ENCODE measurements at places on chromosomes 5 and 9.

- no peak for DNase-seq
Measured at GRCh38 chr5:664994-665360, 28.2 kb downstream of the TPPP start.

DNA sequence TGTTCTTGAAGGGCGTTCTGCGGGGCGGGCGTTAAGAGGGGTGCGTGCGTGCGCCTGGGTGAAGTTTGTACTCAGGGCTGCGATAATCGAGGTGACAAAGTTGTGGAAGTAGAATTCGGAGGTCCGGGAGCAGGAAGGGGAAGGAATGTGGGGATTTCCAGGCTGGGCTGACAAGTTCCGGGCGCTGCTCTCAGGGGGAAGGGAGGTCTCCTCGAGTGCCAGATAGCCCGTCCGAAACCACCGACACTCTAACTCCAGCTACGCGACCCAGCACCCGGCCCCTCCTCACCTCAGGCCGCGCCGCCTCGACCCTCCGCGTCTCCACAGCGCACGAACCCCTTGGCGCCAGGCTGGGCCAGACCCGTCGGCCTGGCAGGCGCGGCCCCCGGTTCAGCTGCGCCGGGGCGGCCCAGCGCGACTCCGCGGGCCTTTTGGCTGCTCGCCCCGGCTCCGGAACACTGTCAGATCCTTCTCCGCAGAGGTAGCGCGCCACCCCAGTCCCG lies at the start of gene IL6ST:
Gene IL6ST (minus strand): TSS at position 469 of the 503 bp plus-strand sequence. CDS start 18,685 bp downstream, outside the sequence.
- DNase-seq = peak; percentile 7

GRCh38 chr9:132068605-132069004 lies 11.1 kb downstream of the MED27 start:
- DNase-seq = no peak

DNA sequence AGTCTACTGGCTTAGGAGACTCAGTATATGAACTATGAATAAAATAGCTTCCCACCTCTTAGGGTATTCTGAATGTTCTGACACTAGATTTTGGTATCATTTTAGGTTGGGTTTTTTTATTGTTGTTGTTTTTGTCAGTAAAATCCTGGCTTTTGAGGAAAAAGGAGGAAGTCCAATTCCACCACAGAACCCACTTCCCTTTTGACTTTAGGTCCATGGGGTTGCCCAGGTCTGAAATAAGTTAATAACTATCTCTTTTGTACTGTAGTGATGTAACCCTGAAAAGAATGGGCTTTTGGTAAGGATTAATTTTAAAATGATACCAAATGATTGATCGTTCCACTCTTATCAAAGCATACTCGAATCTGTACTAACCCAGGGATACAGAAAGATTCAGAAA lies 29.1 kb upstream of the IL12B start:
- DNase-seq = no peak

DNA sequence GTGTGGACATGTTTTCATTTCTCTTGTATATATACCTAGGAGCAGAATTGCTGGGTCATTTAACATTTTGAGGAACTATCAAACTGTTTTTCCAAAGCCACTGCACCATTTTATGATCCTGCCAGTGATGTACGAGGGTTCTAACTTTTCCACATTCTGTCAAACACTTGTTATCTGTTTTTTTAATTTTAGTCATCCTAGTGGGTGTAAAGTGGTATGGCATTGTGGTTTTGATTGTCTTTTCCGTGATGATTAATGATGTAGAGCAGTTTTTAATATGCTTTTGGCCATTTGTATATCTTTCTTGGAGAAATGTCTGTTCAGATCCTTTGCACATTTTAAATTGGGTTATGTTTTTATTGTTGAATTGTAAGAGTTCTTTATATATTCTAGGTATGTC lies 107.0 kb downstream of the MELK start:
- no peak for DNase-seq

GRCh38 chr9:36871606-36872005 lies 162.5 kb downstream of the PAX5 start:
- DNase-seq = no peak

- DNase-seq = no peak
Measured at GRCh38 chr9:36258996-36259533, 817 bp upstream of the GNE start.

- DNase-seq = no peak
Measured at GRCh38 chr9:8096091-8096490, 296.5 kb upstream of the DMAC1 start.

- no peak for DNase-seq
Measured at GRCh38 chr5:11355491-11355890, 548.8 kb downstream of the CTNND2 start.

GRCh38 chr5:167244583-167244982 lies 1046.9 kb upstream of the WWC1 start:
- DNase-seq = no peak

- DNase-seq = no peak
Measured at GRCh38 chr5:42360056-42360455, 63.2 kb upstream of the GHR start.

GRCh38 chr9:134461426-134461982 lies 135.2 kb downstream of the RXRA start:
- no peak for DNase-seq

DNA sequence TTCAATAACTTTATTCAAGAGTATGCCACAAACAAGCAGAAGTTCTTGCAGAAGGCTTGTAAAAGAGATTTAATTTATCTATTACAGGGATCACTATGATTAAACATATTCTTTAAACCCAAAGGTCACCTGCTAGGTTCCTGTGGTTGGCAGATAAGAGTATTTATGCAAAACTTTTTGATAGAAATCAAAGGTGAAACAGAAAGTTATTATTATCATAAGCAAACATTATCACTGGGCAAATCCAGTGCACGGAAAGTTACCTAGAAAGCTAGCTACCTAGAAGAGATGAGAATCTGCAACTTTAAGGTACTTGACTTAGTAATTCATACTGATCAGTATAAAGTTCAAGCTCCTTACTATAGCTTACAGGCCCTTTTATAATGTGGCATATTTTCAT lies 3.2 kb downstream of the STARD4 start:
- DNase-seq = no peak

- DNase-seq = no peak
Measured at GRCh38 chr5:14783691-14784090, 87.9 kb downstream of the ANKH start.

GRCh38 chr5:89105836-89106235 lies 222.9 kb upstream of the MEF2C start:
- DNase-seq = no peak

DNA sequence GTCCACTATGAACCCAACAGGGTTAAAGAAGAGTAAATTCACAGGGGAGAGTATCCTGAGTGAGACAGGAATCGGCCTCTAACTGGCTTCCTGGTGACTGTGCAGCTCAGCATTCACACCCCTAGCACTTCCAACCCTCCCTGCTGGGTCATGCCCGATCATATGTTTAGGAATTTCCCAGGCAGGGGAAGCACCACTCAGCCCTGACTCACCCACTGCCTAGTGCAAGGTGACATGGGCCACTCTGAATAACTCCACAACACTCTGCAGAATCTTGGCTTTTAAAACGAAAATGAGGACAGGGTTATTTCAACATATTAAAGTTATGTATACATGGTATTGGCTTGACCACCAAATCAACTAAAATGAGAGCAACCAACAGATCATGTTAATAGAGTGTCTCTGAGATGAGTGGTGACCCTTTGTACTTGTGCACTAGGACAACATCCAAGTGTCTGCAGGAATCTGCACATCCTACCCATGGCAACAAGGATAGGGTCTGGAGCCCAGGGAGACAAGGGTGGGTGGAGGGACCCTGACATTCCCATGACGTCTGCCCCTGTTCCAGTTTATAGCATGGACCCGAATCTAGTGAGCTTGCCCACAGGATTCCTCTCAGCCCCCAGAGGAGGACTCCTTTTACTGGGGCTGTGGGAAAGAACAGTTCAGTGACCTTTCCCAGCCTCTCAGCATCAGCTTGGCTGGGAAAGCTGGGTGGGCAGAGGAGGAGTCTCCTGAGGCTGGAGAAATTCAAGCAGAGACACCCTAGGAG lies 485.8 kb downstream of the SEMA5A start:
- no peak for DNase-seq

DNA sequence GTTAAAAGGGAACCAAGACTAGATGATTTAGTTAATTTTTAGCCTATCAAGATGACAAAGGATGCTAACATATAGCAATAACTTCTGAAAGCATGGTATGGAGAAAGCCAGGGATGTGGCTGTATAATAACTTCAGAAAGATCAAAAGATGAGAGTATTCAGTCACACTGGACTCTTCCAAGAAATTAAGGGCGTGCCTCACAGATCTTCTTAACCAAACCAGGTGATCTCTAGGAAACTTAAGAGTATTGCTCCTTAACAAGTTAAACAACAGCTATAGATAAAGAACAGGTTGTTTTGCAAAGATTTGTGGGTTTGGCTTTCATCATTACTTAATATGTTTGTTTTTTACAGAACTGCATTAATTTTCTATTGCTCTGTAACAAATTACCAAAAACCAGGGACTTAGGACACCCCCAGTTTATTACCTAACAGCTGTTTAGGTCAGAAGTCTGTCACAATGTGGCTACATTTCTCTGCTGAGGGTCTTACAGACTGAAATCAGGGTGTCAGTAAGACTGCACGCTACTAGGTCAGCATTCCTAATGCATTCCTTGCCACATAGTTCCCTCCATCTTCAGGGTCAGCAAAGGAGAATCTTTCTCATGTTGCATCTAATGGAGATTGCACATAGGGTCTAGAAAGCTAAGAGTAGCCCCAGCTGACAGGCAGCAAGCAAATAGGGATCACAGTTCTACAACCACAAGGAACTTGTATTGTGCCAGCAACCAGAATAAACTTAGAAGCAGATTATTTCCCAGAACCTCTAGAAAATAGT lies 113.8 kb downstream of the WDR70 start:
- DNase-seq = no peak

DNA sequence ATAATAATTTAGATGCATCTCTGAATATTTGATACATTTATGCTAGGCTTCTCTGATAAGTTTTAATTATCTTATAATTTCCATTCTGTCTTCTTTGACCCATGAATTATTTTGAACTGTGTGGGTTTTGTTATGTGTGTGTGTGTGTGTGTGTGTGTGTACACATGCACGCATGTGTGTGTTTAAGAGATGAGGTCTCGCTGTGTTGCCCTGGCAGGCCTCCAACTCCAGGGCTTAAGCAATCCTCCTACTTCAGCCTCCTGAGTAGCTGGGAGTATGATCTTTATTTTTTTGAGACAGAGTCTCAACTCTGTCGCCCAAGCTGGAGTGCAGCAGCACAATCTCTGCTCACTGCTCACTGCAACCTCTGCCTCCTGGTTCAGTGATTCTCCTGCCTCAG lies 75.4 kb downstream of the NDUFAF2 start:
- DNase-seq = no peak

DNA sequence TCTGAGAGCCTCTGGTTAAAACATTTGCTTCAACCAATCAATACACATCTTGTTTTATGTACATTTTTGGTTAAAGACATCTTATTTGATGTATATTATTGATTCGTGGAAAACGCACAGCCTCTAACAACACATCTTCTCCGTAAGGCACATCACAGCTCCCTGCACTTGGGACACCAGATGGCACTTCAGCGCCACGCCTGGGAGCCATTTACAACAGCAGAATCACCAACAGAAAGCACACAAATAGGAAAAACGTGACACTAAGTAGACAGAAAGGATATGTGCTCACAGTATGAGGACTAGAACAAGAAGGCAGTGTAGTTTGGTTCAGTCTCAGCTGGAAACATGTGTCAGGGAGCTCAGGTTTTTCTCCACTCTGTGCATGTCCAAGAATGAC lies 199.7 kb downstream of the ROR2 start:
- no peak for DNase-seq

GRCh38 chr5:169494383-169494935 lies 89.1 kb upstream of the SPDL1 start:
- DNase-seq = no peak

DNA sequence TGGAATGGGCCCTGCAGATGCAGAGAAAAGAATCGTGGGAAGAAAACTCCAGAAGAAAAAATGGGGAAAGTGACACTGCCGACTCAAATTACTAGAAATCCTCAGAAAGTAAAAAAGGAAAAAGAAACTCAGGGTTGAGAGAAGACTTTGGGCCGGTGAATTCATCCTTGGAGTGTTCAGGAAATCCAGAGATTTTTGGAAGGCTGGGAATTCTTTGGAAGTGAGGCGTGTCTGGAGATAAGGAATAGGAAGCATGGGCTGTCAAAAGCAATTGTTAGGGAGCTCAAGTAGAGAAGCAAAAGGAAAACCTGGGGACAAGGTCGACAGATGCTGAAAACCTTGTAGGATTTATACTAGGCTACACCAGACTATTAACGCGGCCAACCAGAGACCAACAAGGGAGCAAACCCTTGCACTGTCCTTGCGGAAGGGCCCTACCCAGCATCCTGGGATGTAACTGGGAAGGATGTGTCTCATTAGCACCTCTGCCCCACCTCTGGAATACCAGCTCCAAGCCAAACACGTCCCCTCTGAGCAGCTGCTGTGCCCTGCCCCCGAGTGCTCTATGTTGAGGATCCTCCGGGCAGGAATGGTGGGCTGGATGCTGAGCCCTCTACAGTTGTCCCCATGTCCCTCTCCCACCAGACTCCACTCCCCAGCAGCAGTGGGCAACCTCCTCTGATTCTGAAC lies 11.6 kb downstream of the DAB2IP start:
- DNase-seq = no peak

DNA sequence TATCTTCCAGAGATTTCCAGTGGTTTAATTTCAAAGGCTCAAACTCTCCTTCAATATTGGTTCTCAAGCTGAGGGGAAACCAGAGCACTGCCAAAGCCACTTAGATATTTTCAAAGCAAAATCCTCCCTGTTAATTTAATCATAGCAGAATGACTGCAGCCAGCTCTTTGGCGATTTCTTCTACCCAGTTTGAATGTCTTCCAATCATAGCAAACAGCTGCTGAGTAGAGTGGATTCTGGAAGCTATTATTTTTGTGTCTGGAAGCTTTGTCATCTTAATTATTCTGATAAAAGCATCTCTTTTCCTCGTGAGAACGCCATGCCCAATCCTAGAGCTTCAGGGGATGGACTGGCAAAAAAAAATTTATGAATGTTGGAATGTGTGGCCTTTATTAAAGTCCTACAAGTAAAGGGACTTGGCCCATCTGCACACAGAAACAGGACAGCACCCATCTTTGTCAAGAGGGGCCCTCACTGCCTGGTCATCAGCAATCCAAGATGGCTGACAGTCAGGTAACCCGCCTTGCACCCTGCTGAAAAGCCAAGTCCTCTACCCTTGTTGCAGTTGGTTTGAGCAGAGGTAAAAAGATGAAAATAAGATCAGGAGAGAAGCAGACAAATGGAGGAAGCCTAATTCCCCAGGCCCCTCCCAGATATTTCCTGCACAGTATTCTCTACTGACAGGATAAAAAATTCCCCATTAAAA lies 125.1 kb downstream of the SUSD1 start:
- no peak for DNase-seq

GRCh38 chr5:65822710-65823109 lies 100.7 kb downstream of the NLN start:
- no peak for DNase-seq

All from stimulated activated CD8-positive, alpha-beta memory T cell treated with anti-CD3 and anti-CD28 coated beads, Interleukin-15, amount 100 ng/mL, for 1 hour (primary cell).